ENCODE measurements at places on chromosomes 2 and 18. TPM values are rescaled to one million over a fixed set of nuclear protein-coding genes. Genes with fewer than 3 reads are reported as not detected.

- no peak for DNase-seq
Measured at GRCh38 chr2:23399674-23400261, 14.8 kb downstream of the KLHL29 start.

UPP2 gene
- not detected for polyA plus RNA-seq

SCN9A gene
- polyA plus RNA-seq = 38.8 TPM

- DNase-seq = no peak
Measured at GRCh38 chr2:209348433-209348832, 75.4 kb upstream of the MAP2 start.

- DNase-seq = no peak
Measured at GRCh38 chr2:187615902-187616301, 61.7 kb upstream of the TFPI start.

LOXHD1 gene
- not detected for polyA plus RNA-seq

GRCh38 chr2:74515271-74515980 lies 1.2 kb downstream of the TLX2 start:
- DNase-seq = no peak
